ENCODE measurements at places on chromosomes 16 and 17.

DNA sequence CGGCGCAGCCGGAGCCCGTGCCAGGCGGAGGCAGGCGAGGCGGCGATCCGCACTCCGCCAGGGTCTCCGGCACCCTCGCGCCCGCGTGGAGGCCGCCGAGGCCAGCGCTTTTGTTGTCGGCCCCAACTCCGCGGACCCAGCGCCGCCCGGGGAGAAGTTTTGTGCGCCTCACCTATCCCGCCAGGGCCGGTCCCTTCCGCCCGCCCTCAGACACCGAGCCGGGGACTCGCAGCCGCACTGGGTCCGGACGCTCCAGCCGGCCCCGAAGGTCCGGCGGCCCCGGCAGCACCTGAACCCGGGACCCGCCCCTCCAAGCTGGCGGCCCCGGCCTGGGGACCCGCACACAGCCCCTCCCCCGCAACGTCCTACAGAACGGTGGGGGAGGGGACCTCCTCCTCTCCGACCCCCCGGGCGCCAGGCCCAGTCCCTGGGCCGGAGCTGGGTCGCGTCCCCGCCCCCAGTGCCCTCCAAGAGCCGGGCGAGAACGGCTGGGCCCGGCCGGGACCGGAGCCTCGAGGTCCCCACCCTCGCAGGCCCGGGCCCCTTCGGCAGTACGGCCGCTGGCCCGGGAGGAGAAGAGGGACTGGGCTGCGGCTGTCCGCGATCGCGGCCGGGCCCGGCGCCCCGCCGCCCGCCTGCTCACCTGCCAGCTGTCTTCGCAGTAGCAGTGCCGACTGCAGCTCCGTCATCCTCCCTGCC, 698 bp downstream of the UBE2G1 start:
- DNase-seq: peak; percentile 43

DNA sequence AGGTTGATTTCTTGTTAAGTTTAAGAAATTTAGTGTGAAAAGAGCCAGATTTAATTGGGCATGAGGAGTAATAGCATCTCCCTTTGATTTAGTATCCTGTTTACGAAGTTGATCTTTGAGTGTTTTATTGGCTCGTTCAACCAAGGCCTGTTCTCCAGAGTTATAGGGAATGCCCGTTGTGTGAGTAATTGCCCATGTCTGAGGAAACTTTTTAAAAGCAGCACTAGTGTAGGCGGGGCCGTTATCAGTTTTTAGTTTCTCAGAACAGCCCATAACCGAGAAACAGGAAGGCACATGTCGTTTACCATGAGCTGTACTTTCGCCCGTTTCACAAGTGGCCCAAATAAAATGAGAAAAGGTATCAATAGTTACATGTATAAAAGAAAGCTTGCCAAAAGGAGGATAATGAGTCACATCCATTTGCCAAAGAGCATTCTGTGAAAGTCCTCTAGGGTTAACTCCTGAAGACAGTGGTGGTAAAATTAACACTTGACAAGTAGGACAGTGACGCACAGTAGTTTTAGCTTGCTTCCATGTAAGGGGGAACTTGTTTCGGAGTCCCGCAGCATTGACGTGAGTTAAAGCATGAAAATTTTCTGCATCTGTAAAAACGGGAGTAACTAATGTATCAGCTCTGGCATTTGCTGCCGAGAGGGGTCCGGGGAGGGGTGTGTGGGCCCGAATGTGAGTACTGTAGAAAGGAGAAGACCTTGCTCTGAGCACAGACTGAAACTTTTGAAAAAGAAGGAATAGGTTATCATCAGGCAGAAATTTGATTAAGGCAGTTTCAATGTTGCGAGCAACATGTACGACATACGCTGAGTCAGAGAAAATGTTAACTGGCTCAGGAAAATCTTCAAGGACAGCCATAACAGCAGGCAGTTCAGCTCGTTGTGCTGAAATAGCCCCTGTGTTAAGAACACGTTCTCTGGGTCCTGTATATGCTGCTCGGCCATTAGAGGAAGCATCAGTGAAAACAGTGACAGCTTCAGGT, 18.5 kb upstream of the KCTD5 start:
- no peak for DNase-seq

DNA sequence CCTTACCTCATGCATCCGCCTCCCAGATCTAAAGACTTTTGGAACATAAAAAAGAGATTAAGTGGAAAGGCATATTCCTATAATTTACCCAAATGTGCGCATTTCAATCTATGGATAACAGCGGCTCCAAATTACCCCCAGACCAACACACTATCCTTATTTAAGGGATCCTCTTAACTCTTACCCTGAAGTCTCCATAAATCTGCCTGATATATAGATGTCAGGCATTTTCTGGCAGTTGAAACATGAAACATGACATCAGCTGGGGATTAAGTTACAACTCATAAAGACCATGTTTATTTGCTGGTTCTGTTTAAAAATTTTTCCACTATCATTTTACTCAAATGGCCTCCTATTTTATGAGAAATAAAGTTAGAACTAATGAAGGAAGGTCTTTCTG, 478.5 kb upstream of the SALL1 start:
- no peak for DNase-seq

GRCh38 chr16:64648282-64648681, 473.6 kb downstream of the CDH11 start:
- no peak for DNase-seq

- peak; percentile 20 for DNase-seq
Observed at GRCh38 chr17:48056879-48057278, 8.7 kb downstream of the NFE2L1 start.

DNA sequence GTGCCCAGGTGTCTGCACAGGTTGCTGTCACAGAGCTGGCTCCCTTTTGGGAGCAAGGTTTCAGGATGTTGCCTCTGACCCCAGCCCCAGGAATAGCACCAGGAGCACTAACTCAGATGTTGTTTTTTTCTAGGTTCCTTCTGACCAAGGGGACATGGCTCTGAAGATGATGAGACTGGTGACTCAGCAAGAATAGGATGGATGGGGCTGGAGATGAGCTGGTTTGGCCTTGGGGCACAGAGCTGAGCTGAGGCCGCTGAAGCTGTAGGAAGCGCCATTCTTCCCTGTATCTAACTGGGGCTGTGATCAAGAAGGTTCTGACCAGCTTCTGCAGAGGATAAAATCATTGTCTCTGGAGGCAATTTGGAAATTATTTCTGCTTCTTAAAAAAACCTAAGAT, 28.1 kb downstream of the SCPEP1 start:
- DNase-seq: no peak

DNA sequence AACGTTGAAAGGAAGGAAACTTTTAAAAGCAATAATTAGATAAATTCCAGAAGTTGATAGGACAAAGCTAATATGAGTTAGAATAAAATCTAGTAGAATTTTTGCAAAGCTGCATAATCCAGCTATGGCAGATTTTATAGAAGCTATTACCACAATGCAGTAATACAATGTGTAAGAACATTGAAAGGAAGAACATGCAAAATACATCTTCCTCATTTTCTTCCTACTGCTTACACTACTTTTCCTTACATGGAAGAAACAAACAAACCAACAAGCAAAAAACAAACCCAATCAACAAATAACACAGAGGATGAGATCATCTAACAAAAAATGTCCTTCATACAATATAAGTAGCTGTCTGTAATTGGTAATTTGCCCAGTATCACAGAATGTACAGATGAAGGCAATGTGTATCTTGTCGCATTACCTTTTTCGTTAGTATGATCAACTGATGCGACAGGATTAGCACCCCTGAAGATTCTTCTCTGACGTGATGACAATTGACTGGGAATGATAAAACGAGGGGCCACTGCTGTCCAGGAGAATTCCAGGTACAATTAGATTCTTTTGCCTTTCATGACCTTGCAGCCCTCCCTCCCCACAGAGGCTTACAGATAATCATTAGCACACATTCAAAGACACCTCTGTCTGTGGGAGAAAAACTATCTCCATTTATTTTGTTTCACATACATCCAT, 21.2 kb upstream of the LRRC37A start:
- no peak for DNase-seq

- no peak for DNase-seq
Observed at GRCh38 chr16:85216522-85217375, 104.5 kb upstream of the CIBAR2 start.

GRCh38 chr17:38703742-38704605, 1.1 kb upstream of the MLLT6 start:
- peak; percentile 79 for DNase-seq

GRCh38 chr16:53769787-53770186, 65.8 kb downstream of the FTO start:
- DNase-seq: no peak

- DNase-seq: no peak
Observed at GRCh38 chr17:76738468-76738850, 540 bp downstream of the MFSD11 start.

DNA sequence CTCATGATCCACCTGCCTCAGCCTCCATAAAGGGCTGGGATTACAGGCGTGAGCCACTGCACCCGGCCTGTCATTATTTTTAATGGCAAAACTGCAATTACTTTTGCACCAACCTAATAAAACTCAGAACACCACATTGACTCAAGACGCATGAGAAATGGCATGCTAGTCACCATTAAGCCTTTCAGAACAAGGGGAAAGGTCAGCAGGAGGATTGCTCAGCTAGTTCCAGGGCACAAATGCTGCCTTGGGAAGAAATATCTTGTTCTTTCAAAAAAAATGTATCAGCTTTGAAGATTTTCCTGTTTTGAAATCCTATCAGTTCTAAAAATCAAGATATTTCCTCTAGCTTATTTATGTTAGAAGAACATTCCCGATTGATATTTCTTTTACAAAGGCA, 32.4 kb upstream of the CDYL2 start:
- no peak for DNase-seq

DNA sequence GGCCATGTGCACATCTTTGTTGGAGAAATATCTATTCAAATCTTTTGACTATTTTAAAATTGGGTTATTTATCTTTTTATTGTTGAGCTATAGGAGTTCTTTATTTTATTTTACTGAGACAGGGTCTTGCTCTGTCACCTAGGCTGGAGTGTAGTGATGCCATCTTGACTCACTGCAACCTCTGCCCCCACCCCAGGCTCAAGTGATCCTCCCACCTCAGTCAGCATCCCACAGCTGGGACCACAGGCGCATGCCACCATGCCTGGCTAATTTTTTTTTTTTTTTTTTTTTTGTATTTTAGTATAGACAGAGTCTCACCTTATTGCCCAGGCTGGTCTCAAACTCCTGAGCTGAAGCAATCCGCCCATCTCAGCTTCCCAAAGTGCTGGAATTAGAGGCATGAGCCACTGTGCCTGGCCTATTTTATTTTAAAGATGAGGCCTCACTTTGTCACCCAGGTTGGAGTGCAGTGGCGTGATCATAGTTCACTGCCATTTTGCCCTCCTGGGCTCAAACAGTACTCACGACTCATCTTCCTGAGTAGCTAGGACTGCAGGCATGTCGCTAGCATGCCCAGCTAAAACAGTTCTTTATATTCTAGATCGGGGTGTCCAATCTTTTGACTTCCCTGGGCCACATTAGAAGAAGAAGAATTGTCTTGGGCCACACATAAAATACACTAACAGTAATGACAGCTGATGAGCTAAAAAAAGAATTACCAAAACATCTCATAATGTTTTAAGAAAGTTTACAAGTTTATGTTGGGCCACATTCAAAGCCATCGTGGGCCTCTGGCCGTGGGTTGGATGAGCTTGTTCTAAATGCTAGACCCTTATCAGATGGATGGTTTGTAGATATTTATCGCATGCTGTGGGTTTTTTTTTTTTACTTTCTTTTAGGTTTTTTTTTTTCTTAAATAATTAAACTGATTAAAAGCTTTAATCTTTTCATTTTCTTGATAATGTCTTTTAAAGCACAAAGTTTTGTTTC, 13.7 kb downstream of the TENT4B start:
- no peak for DNase-seq

DNA sequence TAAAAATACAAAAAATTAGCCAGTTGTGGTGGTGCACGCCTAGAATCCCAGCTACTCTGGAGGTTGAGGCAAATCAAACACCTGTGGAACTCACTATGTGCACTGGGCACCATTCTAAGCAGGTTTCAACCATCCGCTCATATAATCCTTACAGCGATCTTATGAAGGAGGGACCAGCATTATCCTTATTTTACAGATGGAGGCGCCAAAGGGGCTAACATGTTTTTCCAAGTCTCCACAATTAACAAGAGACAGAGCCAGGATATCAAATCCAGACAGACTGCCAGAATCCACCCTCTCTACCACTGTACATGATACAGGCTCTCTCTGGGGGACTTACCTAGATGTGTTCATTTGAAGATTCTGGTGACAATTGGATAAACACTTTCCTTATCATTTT, 479.0 kb downstream of the XYLT1 start:
- no peak for DNase-seq

- no peak for DNase-seq
Observed at GRCh38 chr16:23146877-23147601, 2.2 kb downstream of the USP31 start.

GRCh38 chr16:667780-668518, at the start of gene RHOT2:
Gene RHOT2 (plus strand): TSS chr16:668132. CDS start chr16:668200, 68 bp downstream.
- peak; percentile 95 for DNase-seq

- no peak for DNase-seq
Observed at GRCh38 chr16:54334208-54334607, 47.6 kb upstream of the IRX3 start.

- no peak for DNase-seq
Observed at GRCh38 chr17:17675925-17676534, 5.2 kb upstream of the RAI1 start.

- peak; percentile 34 for DNase-seq
Observed at GRCh38 chr17:83149761-83150251, 70.4 kb downstream of the METRNL start.

DNA sequence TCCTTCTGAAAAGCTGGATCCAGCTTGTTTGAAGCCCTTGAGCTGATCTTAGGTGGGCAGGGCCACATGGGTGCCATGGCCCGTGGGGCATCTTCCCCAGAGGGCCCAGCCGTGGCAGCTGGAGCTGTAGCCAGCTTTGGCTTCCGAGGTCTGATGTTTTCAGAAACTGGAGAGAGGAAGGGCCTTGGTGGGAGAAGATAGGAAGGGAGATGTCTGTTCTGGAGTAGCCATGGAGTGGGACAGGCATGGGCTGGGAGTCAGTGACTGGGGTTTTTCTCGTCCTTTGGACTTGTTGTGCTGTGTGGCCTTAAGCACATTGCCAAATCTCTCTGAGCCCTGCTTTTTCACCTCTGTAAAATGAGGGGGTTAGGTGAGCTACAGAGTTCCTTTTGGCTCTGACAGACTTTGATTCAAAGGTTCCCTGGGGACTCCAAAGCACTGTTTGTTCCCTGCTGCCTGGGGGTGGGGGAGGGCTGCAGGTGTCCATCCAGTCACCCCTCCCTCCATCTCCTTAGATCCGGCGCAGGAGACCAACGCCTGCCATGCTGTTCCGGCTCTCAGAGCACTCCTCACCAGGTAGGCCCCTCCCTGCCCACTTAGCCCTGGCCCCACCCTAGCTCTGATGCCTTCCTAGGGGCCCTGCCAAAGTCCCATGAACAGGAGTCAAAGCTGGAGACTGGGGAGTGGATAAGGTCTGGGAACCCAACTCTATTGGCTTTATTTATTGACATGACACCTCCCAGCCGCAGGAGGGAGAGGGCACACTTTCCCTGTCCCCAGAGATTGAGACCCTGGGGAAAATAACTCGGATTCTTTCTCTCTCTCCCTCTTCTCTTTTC, 2.1 kb downstream of the PPP1R1B start:
- DNase-seq: no peak

- no peak for DNase-seq
Observed at GRCh38 chr16:12866981-12867551, 34.3 kb upstream of the SHISA9 start.
